Fibroblast of skin of back (primary cell): ENCODE measurements at places on chromosomes 5 and 9.
A peak's percentile ranks its signal among the peaks of the same experiment; 100 is the strongest.

DNA sequence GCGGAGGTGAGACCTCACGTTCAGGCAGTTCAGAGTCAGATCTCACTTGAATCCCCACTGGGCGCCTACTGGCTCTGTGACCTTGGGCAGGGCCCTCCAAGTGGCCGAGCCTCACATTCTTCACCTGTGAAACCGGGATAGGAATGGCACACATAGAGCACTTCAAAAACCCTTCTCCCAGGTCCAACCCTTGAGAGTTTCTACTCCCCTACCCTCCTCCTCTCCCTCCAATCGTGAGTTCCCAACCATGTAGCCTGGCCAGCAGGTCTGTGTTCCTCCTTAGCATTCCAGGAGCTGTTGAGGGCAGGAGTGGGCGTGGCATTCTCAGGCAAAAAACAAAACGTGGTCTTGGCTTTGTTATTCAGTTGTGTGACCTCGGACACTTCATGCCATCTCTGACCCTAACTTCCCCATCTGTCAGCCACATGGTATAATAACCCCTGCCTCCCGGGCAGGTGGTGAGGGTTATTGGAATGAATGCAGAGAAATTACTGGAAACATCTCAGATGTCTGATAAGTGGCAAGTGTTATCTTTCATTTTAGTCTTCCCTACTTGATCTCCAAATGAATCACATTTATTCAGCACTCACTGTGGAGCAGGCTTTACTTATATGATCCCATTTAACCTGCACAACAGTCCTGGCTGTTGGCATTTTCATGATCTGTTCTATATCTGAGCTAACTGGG lies 112.8 kb upstream of the BOD1 start:
- no peak for DNase-seq

GRCh38 chr9:676780-677438 lies 164.6 kb upstream of the DMRT1 start:
- DNase-seq: no peak

DNA sequence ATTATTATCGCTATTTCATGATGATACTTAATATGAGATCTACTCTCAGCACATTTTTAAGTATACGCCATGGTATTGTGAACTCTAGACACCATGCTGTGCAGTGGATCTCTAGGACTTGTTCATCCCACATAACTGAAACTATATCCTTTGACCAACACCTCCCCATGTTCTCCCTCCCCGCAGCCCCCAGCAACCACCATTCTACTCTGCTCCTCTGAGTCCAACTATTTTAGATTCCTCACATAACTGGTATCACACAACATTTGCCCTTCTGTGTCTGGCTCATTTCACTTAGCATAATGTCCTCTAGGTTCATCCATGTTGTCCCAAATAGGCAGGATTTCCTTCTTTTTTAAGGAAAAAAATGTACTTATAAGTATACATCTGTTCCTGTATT lies 6.6 kb upstream of the TBC1D2 start:
- DNase-seq: peak; percentile 27

GRCh38 chr5:135154961-135155360 lies 120.9 kb upstream of the PITX1 start:
- DNase-seq: no peak
